ENCODE measurements at places on chromosomes 2 and 18.

GRCh38 chr2:8229546-8229986 is 452.3 kb upstream of the ID2 start:
- peak; percentile 35 for DNase-seq

GRCh38 chr2:9251154-9252001 is 44.8 kb downstream of the ASAP2 start:
- DNase-seq, result no peak

GRCh38 chr2:215796140-215796855 is 217.1 kb downstream of the MREG start:
- DNase-seq, result no peak

GRCh38 chr2:84735389-84735788 is 145.5 kb downstream of the TRABD2A start:
- DNase-seq, result no peak

DNA sequence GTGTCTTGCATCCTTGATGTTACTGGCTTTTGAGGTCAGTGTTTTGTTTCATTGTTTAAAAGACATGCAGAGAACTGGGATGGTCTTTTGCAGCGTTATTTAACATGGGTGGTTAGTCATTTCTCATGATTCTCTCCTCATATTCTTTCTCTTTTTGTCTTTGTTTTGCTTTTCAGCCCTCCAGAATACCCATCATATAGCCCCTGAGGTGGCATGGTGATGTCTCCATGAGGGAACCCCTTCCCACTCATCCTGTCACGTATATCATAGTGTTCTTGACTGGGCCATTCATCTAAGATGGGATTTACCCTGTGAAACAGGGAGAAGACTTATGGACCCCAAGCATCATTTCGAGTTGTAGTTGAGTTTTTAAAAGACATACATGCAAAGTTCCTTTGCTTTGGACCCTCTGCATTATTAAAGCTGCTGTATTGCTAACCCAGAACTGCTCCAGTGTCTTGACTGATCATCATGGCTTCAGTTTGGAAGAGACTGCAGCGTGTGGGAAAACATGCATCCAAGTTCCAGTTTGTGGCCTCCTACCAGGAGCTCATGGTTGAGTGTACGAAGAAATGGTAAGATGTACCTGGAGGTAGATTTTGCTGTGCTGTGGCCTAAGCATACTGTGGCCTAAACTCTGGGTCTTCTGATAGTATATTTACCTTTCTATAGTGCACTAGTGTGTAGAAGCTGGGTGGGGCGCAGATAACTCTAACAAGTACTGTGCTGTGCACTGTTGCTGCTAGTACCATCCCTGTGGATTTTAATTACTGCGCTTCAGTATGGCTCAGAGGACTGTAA is 1.4 kb downstream of the EHBP1 start:
- DNase-seq, result no peak

GRCh38 chr2:8536686-8537561 is 144.9 kb upstream of the ID2 start:
- DNase-seq, result no peak

- no peak for DNase-seq
Measured at GRCh38 chr2:238727585-238728329, 120.1 kb upstream of the TWIST2 start.

DNA sequence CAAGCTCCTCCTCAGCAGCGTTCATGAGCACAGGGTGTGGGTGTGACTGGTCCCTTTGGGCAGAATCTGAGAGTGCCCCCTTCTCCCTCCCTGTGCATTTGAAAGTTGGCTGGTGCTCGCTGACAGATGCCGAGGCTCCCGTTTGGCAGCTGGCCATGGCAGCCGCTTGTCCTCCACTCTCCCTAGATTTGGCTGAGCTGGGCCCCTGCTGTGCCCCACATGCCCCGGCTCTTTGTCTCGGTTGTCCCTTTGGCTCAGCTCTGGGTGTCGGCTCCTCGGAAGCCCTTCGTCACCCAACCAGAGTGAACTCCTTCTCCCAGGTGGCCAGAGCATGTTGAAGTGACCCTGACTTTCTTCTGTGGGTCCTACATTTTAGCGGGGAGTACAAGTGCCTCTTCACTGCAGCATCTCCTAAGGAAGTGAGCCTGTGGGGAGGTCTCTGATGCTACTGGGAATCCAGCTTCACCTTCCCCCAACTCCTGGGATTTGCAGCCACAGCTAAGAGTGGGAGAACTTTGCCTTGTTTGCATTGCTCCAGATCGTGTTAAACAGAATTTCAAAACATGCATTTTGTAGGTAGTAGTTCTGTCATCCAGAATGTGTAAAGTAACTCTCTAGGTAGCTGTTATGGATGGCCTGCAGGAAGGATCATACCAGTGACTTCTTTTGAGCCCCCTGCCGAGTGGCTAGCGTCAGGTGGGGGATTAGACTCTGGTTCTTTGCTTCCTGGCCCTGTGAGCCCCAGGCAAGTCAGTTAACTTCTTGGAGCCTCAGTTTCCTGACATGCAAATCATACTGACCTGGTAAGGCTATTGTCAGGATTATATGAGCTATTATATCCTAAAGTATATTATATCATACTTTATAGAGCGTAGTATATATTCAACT is 24.2 kb downstream of the HPCAL1 start:
- DNase-seq, result no peak

- no peak for DNase-seq
Measured at GRCh38 chr2:101520246-101520645, 45.3 kb upstream of the RFX8 start.

Measured in activated naive CD4-positive, alpha-beta T cell treated with Interleukin-2 at 50 U/mL for 16 hours (primary cell).